Posterior cingulate gyrus (tissue), 11 donors: ENCODE measurements at places on chromosomes 13 and 19.

DNA sequence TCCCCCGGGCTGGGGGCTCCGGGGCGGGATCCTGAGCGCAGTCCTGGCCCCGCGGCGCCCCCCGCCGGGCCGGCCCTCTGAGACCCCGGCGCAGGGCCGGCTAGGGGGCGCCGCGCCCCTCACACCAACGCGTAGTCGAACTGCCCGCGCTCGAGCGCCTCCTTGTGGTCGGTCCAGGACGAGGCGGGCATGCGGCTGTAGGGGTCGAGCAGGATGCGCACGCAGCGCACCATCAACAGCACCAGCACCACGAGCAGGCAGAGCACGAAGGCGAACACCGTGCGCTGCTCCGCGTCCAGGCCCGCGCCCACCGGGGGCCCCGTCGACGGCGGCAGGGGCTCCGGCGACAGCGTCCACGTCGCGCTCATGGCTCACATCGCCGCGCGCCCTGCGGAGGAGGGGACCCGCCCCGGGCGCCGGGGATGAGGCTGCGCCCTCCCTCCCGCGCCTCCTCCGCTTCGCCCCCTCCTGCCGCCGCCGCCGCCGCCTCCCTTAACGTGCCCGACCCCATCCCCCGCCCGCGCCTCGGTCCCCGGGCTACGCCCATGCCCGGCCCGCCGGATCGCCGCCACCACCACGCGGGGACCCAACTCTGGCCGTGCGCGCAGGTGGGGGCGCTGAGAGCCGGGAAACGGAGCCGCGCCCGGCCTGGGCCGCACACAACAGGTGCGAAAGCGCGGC, 624 bp downstream of the CTXN1 start:
- no peak for DNase-seq

GRCh38 chr19:41537789-41538188, 38.2 kb upstream of the CEACAM21 start:
- no peak for DNase-seq

- no peak for DNase-seq
These were observed 3.0 kb upstream of the PLEKHF1 start for GRCh38 chr19:29662278-29662603.

DNA sequence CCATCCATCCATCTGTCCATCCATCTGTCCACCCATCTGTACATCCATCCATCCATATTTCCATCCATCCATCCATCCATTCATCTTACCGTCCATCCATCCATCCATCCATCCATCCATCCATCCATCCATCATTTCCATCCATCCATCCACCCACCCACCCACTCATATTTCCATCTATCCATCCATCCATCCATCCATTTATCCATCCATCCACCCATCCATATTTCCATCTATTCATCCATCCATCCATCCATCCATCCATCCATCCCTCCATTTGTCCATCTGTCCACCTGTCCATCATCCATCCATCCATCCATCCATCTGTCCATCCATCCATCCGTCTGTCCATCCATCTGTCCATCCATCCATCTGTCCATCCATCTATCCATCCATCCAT, 20.3 kb upstream of the EMC10 start:
- no peak for DNase-seq

DNA sequence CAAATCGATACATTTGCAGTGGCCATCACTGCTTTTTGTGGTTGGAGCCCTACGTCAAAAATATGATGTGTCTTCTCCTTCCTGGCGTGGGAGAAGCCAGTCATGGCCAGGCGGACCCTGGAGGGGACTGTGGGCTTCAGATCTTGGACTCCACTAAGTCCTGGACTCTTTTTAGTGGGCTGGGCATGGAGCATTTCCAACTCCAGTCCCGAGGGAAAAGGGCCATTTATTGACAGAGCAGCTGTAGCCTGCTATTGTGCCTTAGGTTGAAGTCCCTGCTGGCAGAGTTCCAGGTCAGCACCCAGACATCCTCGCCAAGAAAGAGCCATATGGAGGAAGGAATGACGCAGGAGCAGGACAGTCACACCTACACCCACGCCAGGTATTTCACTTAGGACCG, 179.2 kb upstream of the ZNF507 start:
- DNase-seq = no peak

GRCh38 chr13:53839461-53839860, 810.8 kb downstream of the OLFM4 start:
- DNase-seq = no peak
